ENCODE measurements at places on chromosomes 7 and 10.

- peak; percentile 99 for DNase-seq
Observed at GRCh38 chr7:100586266-100587025, at the start of gene FBXO24. Gene FBXO24, plus strand, starts transcription at chr7:100586328. Its CDS starts 298 bp downstream, at chr7:100586626.

- DNase-seq: no peak
Observed at GRCh38 chr10:131641231-131641630, 259.6 kb upstream of the PPP2R2D start.

- no peak for DNase-seq
Observed at GRCh38 chr7:391411-391951, 101.5 kb downstream of the FOXL3 start.

- no peak for DNase-seq
Observed at GRCh38 chr7:18693406-18693805, 197.9 kb downstream of the HDAC9 start.

DNA sequence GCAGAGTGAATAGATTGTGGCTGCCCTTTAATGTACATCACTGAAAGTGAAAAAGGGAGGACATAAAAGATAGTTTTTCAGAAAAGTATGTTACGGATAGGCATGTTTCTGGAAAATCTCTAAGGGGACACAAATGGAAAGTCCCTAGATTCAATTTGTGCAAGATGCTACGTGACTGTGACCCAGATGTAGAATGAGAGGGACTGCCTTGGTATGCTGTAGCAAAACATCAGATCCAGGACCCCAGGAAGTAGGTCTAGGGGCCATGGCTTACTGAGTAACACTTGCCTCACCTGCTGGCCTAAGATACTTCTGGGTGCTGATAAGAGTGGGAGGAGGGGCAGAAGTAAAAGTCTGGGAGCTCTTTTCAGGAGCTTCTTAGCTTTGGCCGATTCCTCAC, 191.2 kb upstream of the PHYHIPL start:
- DNase-seq: no peak

GRCh38 chr10:85967594-85967993, 399.0 kb downstream of the GRID1 start:
- no peak for DNase-seq

- DNase-seq: no peak
Observed at GRCh38 chr7:45568536-45569289, 5.5 kb upstream of the ADCY1 start.

- no peak for DNase-seq
Observed at GRCh38 chr7:50317697-50318669, 13.5 kb downstream of the IKZF1 start.

DNA sequence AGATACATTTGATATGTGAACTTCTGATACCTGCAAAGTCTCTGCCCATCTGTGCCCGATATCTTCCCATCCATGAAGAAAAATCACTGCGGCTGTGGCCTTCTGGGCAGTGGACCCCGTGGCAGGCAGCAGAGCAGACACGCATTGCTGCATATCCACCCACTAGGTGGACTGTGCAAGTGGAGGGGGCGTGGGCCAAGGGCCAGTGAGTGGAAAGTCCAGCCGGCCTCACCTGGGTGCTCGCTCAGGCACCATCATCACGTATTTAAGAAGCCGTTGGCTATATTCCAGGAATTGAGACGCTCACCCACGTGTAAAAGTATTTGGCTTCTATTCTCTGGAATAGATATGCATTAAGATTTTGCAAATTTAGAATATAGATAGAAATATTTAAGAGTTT, 30.8 kb upstream of the SLC13A1 start:
- DNase-seq: no peak

GRCh38 chr10:69374242-69374641, 42.5 kb downstream of the TACR2 start:
- no peak for DNase-seq

- DNase-seq: no peak
Observed at GRCh38 chr10:68284062-68285001, 47.5 kb upstream of the HNRNPH3 start.

- DNase-seq: no peak
Observed at GRCh38 chr7:155733582-155734444, 78.5 kb downstream of the SHH start.

DNA sequence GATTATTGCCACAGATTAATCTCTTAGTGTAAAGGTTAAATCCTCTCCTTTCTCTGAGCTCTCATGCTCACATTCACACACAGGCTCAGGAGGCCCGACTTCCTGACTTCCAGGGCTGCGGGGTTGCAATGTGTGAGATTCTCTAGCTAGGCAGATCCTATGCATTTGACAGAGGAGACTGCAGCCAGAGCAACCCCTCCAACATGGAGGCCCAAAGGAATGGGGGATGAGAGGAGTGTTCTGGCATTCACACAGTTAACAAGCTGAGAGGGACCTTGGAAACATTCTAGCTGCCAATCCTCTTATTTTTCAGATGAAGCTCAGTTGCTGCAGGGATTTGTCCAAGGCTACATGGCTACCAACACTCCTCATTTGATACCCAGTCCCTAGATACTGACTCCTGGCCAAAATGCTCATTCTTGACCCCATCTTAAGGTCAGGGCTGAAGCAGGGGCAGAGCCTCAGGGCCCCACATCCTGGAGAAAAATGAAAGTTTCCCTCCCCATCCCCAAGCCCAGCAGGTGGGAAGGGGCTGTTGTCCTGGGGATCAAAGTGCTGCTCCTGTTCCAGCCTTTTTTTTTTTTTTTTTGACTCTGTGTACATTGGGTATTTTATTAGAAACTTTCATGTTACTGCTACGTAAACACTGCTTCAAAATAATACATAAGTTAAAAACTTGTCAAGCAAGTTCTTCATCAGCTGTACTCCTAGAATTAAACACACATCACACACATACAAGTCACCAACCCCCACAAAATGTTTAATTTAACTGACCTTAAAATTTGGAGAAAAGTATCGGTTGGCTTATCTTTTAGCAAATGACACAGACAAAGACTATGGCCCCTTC, 325.6 kb downstream of the PLXNA4 start:
- no peak for DNase-seq

DNA sequence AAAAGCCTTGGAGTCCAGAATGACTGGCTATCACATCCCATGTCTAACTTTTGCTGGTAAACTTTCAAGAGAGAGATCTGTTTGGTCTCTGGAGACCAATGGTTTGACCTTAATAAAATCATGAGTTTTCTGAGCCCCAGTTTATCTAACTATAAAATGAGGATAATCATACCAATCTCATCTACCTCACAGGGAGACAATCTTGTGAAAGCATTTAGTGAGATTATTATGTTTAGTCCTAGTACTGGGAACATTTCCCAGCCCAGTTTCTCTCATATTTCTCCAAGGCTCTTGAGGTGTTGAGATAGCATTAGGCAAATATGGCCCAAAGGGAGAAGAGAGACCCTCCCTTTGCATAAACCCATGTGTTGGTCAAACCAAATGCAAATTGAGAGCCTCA, 25.8 kb downstream of the ABCC2 start:
- no peak for DNase-seq

DNA sequence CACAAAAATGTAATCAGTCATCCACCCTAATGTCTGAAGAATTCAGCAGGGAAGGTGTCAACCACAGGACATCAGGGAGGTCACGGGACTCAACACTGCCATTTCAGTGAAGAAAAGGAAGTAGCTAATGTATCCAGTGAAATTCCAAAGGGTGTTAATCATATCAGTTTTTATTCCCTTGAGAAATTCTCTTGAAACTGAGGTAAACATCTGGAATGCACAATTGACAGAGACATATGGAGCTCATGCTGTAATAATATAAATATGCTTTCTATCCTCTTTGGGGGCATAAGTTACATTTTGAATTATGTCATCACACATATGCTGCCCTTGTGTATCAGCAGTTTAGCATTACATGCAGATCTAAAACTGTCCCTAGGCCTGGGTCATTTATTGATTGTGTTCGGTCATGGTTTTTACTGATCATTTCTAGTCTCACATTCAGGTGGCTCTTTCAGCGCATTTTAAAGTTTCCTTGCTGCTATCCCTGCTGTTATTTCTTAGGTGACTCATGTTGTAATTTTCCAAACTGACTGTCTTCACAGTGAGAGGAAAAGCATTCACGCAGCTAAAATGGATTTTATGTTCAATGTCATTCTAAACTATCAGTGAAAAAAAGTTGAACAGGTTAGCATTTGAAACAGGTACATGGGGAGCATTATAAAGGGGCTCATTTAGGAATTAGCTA, 273.9 kb downstream of the TSPAN12 start:
- peak; percentile 65 for DNase-seq

- no peak for DNase-seq
Observed at GRCh38 chr7:128200376-128200775, 40.7 kb upstream of the LEP start.

DNA sequence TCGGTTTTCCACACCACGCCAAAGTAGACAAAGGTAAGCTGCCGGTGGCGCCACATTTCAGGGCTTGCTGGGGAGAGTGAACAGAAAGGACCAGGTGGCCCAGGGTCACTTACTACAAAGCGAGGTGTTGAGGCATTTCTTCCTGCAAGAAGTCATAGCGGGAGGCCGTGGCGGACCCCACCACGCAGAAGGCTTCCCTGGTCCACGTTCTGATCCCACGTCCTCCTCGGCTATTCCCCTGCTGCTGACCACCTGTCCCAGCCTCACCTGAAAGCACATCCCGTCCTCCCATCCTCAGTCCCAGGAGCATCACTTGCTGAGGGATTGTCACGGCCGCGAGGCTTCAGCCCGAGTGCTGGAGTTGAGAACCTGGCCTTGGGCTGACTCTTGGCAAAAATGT, 139.2 kb downstream of the DYNC2I1 start:
- no peak for DNase-seq

DNA sequence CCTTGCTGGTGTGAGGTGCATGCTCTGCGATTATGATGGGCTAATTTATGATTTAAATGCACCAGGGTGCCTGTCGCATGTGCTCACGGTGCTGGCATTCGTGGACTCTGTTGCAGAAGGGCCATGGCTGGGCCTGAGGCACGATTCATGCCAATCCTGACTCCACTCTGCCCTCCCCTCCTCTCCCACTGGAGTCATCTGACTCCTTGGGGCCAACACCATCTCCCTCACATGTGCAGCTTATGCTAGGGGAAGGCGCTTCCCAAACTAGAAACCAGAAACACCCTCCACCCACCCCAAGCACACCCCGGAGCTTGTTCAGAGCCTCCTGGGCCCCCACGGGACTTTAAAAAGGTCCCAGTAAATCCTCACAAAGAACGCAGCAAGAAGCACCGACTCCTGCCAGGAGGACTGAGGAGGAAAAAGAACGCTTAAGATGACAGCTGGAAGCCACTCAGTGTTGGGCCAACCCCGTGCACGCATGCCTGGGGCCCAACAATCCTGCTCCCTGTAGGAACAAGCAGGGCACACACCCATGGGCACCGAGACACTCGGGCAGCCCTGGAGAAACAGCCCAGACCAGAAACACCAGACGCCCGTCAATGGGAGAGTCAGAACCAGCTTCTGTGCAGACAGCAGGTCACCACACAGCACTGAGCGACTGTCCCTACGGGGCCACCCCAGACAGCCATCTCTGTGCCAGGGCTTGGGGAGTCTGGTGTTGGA, 14.1 kb downstream of the BRI3 start:
- DNase-seq: no peak

DNA sequence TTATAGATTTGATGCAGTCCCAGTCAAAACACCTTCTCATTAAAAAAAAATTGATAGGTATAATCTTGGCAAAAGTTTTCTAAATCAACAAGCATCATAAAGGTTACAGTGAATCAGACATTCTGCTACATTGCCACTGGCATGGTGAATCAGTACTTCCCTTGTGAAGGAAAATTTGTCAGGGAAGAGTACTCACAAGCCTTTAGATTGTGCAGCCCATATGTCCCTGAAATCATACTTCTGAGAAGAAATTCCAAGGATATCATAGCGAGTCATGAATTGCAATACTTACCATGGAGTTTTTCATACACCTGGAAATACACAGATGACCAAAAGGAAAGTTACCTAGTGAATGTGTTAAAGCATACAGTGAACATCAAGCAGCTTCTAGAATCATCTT, 17.2 kb downstream of the VSTM2A start:
- DNase-seq: no peak

- peak; percentile 92 for DNase-seq
Observed at GRCh38 chr7:101156866-101157589, 2.8 kb downstream of the AP1S1 start.

DNA sequence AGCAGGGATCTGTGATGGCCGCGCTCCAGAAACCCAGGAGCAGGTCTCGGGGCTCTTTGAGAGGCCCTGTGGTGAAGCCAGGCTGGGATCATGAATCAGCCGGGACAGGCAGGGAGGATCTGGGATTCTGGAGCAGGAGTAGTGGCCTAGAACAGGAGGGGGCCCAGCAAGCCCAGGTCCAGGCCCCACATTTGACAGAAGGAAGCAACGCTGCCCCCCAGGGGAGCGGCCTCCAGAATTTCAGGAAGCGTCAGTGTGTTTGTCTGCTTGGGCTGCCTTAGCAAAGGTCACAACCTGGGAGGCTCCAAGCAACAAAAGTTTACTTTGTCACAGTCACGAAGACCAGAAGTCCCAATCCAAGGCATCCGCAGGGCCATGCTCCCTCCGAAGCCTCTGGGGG, 36.8 kb downstream of the CLRN3 start:
- no peak for DNase-seq

GRCh38 chr7:25235471-25235870, 7.2 kb upstream of the NPVF start:
- no peak for DNase-seq

GRCh38 chr10:24872049-24872789, 80.2 kb downstream of the PRTFDC1 start:
- DNase-seq: no peak

DNA sequence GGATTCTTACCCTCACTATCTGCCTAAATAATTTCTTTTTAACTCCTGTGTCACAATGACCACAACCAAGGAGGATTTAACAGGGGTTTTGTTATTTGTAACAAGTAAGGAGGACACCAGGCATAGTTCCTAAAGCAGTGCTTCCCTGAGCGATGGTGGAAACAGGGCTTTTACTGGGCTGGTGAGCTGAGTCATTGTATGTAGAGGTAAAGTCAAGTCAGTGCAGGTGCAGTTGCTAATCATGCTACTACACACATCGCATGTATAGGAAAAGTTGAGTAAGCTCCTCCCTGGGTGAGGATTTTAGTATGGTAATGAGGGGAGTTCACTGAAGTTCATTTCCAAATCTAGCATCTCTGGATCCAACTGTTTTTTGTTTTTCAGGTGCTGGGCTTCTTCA, 22.9 kb upstream of the ABCA13 start:
- no peak for DNase-seq

DNA sequence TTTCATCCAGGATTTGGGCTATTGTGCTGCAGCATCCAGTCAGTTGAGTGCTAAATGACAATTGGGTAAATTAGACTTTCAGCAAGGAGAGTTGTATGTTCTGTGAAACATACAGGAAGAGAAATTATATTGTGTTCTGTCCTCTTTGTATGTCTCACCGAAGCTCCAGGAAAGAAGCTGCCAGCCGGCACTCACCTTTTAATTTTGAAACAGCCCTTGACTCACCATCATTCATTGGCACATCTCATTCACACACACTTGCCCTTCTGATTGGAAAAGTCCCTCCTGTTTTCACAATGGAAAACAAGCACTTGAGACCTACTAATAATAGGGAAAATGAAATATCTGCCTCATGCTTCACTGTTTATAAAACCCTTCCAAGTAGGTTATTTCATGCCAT, 495.6 kb downstream of the RPS24 start:
- DNase-seq: no peak

DNA sequence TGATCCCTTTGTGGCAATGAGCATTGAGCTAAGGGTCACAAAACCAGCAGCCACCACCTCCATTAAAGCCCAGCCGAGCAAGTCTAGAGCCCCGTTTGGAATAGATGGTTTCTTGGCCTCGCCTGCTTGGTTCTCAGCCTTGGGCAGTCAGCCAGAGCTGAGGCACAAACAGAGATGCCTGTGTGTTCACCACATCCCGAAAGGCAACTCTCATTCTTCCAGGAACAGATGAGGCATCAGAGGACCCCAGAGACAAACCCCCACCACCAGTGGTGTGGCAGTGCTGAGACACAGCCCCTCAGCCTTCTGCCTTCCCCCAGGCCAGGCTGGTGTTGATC, 203.3 kb upstream of the ZMIZ1 start:
- DNase-seq: no peak

Measured in PC-9 (cell line).